CD4-positive, alpha-beta T cell treated with Interleukin-2 at 100 ng/mL for 4 hours (primary cell): ENCODE measurements at places on chromosomes 7 and 10.

- peak; percentile 71 for DNase-seq
Measured at GRCh38 chr7:151244196-151244840, 4.2 kb downstream of the SMARCD3 start.

- DNase-seq, result no peak
Measured at GRCh38 chr7:13879994-13880686, 109.3 kb downstream of the ETV1 start.

GRCh38 chr7:86926732-86927131 is 132.7 kb downstream of the ELAPOR2 start:
- DNase-seq, result peak; percentile 51

GRCh38 chr10:59847326-59847725 is 59.0 kb downstream of the CCDC6 start:
- no peak for DNase-seq

DNA sequence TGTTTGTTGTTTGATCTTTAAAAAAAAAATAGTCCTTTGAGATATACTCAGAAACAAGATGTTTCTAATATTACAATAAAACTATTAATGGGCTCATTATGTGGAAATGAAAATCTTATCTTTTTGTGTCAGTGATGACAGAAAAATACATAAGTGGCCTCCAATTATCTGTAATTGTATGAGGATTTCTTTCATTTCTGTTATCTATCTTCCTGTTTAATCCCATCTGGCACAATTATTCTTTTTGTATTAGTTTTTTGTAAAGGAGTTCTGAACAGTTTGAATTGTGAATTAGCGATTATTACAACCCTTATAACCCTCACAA is 270.8 kb downstream of the BBS9 start:
- DNase-seq, result no peak

GRCh38 chr10:80542053-80542452 is 4.4 kb downstream of the SH2D4B start:
- no peak for DNase-seq

GRCh38 chr7:53500076-53500475 is 464.6 kb downstream of the POM121L12 start:
- no peak for DNase-seq

DNA sequence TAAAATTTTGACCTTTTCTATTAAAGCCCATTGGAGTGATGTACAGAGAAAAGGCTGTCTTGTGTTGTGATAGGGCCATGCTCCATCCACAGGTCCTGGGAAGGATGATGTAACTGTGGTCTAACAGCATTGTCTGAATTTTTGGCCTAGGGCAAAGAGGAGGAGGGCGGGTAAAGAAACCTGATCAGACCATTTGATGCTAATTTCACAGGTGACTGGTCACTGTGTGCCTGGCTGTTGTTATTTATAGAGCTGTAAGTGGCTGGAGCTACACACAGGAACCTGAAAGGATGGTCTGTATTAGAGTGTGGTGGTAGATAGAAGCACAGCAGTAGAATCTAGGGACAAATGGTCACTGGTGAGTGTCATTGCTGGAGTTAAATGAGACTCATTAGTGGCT is 182.1 kb downstream of the AUTS2 start:
- DNase-seq, result no peak

GRCh38 chr10:123146013-123146893 is 1.7 kb upstream of the HMX2 start:
- DNase-seq, result no peak

GRCh38 chr10:69861251-69862240 is 59.8 kb downstream of the COL13A1 start:
- no peak for DNase-seq

DNA sequence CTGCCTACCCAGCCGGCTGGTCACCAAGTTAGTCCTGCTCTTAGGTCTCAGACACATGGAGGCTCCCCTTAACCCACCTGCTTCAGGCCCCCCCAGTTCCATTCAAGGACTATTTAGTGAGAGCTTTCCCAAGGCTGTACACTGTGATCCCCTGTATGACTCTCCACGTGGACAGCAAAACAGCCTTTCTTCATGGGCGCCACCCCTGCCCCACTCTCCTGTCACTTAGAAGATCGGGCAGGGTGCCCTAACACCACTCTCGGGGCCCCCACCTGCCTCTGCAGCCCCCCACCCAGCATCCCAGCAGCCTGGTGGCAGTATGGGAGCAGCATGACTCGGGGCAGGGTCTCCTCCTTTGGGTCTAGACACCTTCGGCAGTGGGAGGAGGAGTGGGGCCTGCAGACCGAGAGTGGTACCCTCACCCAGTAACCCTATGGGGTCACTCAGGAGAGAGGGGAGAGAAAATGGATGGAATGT is 116.6 kb downstream of the PTPN20 start:
- DNase-seq, result no peak

DNA sequence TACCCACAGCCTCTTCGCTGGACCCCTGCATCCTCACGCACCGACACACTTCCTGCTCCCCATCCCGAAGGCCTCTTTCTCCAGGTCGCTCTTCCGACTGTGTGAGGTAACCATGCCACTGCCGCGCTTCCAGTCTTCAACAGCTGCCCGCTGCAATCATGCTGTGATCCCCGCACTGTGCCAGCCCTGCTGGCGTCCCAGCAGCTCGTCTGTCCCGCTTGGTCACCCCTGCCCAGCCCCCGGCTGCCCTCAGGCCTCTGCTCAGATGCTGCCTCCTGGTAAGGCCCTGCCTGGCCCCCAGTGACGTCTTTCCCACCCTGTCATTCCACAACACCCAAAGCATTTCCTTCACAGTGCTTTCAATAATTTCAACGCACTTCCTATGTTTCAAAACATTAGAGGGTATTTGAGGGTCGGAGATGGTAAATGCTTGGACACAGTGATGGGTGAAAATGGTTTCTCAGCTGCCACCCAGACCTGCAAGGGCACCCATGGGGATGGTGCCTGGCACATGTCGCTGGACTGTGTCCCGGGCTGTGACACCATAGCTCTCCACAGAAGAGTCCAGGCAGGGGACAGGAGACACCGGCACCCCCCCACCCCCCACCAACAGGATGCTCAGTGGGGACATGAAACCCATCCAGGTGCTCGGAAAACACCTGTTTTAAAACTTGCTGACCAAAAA is 125.2 kb downstream of the MAD1L1 start:
- DNase-seq, result no peak

GRCh38 chr10:108424656-108425055 is 1260.2 kb upstream of the SORCS1 start:
- DNase-seq, result no peak

GRCh38 chr10:103203466-103203865 is 10.4 kb upstream of the NT5C2 start:
- DNase-seq, result no peak

GRCh38 chr10:100507357-100507732 is 12.3 kb downstream of the SEC31B start:
- DNase-seq, result no peak

- no peak for DNase-seq
Measured at GRCh38 chr7:108404509-108405420, 51.5 kb downstream of the NRCAM start.
